GM03348 (cell line): ENCODE measurements at places on chromosomes 6 and 20.

DNA sequence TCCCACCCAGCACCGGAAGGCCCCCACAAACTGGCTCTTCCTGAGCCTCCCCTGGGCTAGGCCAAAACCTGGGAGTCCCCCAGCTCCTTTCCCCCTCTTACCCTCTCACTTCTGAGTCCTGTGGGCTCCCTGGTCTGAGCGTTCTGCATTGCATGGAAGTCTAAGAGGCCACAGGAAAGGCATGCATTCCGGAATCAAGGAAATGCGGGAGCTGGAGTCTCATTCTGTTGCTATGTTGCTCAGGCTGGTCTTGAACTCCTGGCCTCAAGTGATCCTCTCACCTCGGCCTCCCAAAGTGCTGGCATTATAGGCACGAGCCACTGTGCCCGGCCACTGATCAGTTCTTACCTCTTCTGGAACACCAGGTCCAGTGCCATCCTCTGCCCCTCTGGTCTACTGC lies 45.9 kb downstream of the UBE2V1 start:
- DNase-seq = no peak

GRCh38 chr6:98358173-98358572 lies 476.2 kb upstream of the POU3F2 start:
- DNase-seq = no peak

GRCh38 chr20:62507323-62507722 lies 31.5 kb upstream of the GATA5 start:
- DNase-seq = no peak

- peak; percentile 20 for DNase-seq
These were observed 58.0 kb downstream of the LIN28B start for GRCh38 chr6:105014954-105015353.

DNA sequence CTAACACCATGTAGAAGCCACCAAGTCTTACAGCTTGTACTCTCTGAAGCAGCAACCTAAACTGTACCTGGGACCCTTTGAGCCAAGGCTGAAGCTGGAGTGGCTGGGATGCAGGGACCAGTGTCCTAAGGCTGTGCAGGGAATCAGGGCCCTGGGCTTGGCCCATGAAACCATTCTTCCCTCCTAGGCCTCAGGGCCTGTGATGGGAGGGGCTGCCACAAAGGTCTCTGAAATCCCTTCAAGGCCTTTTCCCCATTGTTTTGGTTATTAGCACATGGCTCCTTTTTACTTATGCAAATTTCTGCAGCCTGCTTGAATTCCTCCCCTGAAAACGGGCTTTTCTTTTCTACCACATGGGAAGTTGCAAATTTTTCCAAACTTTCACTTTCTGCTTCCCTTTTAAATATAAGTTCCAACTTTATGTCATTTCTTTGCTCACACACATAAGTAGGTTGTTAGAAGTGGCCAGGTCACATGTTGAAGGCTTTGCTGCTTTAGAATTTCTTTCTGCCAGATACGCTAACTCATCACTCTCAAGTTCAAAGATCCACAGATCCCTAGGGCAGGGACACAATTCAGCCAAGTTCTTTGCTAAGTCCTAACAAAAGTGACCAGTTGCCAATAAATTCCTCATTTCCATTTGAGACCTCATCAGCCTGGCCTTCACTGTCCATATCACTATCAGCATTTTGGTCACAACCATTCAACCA lies 28.2 kb upstream of the ATXN1 start:
- DNase-seq = no peak

GRCh38 chr6:166987930-166988329 lies 11.3 kb upstream of the CEP43 start:
- DNase-seq = no peak

DNA sequence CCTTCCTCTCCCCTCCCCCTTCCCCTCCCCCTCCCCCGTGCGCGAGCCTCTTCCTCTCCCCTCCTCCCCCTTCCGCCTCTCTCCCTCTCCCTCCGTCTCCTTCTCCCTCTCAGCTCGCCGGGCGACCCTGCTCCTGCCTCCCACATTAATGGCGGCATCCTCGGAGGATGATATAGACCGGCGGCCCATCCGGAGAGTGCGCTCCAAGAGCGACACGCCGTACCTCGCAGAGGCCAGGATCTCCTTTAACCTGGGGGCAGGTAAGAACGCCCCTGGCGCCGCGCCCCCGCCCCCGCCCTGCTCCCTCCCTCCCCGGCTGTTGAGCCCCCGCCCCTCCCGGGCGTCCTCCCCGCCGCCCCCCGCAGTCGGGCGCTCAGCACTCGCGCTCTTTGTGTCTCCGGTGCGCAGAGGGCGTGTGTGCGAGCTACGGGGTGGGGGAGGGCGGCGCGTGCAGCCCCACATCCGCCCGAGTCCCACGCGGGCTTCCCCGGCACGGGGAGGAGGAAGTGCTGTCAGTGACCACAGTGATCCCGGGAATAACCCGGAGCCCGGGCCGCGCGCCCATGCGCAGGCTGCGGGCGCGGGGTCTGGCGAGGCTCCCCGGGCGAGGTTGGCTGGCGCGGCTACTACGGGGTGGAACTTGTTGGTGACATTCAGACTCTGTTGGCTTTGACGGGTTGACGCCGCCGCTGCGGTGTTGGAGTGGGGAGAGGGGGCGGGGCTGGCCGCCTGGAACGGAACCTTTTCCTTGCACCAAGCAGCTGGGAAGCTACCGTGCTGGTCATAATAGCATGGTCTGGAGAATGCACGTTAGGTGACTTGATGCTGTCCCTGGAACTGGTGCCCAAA lies 33.2 kb downstream of the PHACTR1 start:
- DNase-seq = peak; percentile 19

- no peak for DNase-seq
These were observed 158.5 kb upstream of the PMEPA1 start for GRCh38 chr20:57868310-57868709.

DNA sequence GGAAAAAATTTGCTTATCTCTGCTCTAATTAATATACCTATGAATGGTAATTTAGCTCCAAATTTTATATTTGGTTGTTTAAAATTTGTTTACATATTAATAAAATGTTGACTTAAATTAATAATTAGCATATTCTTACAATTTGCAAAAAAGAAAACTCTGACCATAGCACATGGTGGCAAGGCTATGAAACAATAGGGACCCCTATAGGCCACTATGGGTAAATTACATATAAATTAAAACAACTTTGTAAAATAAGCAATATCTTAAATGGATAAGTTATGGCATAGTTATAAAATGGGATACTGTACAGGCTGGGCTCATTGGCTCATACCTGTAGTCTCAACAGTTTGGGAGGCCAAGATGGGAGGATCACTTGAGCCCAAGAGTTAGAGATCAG lies 76.0 kb downstream of the MKKS start:
- no peak for DNase-seq

DNA sequence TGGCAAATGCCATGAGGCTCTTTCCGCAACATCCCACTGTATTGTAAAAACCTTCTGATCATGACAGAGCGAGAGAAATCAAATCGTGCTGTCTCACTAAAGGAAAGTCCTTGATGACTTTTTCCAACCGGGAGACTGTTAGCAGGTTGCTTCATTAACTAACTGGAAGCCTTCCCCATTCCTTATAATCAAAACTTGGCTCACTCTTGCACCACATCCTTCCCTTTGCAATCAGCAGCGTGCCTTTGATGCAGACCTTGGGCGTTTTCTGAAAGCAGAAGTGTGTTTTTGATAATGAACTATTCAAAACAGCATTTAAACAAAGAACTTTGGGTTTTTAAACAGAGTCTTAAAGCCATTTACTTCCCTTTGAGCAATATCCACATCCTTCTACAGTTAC lies 96.2 kb upstream of the CNR1 start:
- DNase-seq = no peak

DNA sequence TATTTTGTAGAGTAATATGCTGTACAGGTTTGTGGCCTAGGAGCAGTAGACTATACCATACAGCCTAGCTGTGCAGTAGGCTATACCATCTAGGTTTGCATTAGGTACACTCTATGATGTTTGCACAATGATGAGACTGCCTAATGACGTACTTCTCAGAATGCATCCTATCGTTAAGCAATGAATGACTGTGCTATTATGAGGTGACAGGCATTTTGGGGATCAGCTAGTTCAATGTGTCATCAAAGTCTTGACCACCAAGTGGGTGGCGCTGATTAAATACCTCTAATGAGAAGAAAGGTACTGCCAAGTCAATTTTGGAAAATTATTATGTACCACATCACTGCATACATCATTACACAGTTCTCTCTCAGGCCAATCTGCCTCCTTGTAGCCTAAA lies 190.2 kb downstream of the BACH2 start:
- DNase-seq = no peak
